ENCODE measurements at places on chromosomes 2 and 18.

GRCh38 chr18:79766308-79766707 lies 31.4 kb upstream of the KCNG2 start:
- no peak for DNase-seq

DNA sequence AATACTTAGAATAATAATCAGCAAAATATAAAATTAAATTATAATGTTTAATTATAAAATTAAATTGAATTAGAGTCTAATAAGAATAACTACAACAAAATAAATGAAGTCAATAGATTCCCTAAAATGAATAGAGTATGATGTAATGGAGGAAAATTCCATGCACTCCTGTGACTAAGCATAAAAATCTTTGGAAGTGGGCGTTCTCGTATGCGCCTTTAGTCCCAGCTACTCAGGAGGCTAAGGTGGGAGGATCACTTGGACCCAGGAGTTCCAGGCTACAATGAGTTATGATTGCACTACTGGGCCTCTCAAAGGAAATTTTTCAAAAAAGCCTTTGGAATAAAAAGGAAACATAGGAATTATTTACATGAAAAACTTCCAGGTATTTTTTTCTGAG lies 955.4 kb upstream of the POU3F3 start:
- no peak for DNase-seq

DNA sequence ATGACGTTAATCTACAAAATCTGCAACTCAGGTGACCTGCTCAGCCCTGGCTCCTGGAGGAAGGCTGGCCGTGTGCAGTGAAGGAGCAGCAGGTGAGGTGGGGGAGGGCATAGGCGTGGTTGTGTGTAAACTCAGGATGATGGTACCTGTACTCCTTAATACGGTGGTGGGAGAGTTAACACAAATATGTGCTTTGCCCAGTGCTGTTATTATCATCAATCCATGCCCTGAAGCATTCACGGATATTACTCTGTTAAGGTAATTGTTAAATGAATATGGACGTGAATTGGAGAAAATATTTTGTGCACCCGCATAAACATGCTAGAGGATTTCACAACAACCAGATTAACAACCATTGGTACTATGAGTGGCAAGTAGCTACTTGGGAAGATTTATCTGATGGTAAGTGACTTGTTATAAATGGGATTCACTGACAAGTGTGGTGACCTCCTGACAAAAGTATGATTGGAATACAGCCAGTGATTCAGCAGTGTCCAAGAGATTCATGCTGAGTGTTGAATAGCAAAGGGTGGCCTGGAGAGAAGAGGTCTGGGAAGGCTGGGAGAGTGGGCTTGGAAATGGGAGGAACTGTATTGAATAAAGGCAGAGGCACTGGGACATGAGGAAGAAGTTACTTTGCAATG lies 194.1 kb downstream of the TPGS2 start:
- DNase-seq: no peak

- no peak for DNase-seq
Measured at GRCh38 chr2:197799068-197799467, 5.3 kb upstream of the PLCL1 start.

DNA sequence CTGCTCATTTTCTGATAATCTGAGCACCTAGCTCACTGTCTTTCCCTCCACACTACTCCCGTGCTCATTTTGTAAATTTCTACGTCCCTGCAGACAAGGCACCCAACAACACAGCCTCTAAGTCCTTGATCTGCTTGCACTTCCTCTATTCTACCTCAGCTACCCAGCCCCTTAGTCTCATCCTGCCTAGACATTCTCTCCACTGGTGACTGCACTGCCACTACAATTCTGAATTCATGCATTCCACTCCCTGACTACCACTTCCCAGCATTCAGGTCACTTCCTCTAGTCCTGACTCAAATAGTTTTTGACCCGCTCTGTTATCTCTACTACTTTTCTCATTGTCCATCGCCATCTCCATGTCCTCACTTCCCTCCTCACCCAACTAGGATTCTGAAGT lies 155.7 kb downstream of the DYM start:
- no peak for DNase-seq

- DNase-seq: no peak
Measured at GRCh38 chr2:43787895-43788294, 14.1 kb downstream of the DYNC2LI1 start.

- no peak for DNase-seq
Measured at GRCh38 chr2:140295767-140296166, 1515.6 kb upstream of the NXPH2 start.

- no peak for DNase-seq
Measured at GRCh38 chr2:225431105-225431863, 31.8 kb downstream of the NYAP2 start.

GRCh38 chr18:10013621-10014543 lies 100.1 kb downstream of the VAPA start:
- no peak for DNase-seq

DNA sequence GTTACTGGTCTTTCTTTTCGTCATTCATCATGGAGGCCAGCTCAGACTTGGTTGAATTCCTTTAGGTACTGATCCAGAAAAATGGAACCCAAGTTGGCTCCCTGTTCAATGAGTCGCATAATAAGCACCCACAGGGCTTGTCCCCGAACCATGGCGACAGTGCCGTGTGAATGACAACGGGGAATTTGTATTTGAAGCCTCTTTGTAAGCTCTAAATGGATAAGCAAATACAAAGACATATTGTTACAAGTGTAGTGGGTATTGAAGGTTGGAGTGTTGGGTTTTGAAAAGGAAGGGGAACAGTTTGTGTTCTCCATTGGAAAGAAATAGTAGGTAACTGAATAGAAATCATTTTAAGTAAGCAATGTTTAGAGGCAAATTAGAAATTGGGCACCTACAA lies 288.9 kb downstream of the SLC4A3 start:
- DNase-seq: no peak

- DNase-seq: no peak
Measured at GRCh38 chr2:147808520-147808919, 36.3 kb upstream of the ACVR2A start.

All from stimulated activated CD4-positive, alpha-beta T cell treated with anti-CD3 and anti-CD28 coated beads, Interleukin-1b, Interleukin-23, amount 100 ng/mL, for 1 hour (primary cell).